ENCODE measurements at places on chromosomes 7 and 10.

DNA sequence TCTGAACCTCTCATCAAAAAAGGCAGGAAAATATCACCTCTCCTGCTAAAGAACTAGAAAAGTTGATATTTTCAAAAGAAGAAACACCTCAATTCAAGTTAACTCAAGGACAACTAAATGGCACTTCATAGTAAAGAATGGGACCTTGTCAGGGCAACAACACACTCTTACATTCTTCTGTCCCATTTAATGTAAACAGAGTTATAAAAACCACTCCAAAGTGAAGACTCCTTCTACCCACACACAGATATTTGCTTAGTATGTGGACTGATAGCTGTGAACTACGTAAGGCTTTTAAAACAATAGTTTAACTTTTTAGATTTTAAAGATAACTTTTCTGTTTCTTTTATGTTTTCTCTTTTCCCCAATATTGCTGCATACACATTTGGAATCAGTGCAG, 118.3 kb downstream of the ZNF37A start:
- DNase-seq: no peak

GRCh38 chr10:38043516-38043915, 33.0 kb downstream of the ZNF33A start:
- DNase-seq: no peak

DNA sequence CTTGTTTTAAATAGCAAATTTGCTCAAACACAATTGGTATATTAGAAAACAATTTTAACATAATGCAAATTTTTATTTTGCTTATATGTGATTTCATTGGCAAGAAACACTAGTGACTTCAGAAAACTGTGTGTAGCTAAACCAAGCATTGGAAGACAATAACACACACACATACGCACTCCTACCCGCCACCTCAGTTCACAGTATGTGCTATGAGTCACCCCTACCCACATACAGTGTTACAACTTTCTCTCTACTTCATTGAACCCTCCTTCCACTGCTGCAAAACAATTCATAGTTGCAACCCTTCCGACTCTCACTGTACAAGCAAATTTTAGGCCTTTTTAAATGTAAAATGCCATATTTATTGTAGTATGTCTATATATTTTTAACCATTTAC, 119.9 kb upstream of the THSD7A start:
- no peak for DNase-seq

DNA sequence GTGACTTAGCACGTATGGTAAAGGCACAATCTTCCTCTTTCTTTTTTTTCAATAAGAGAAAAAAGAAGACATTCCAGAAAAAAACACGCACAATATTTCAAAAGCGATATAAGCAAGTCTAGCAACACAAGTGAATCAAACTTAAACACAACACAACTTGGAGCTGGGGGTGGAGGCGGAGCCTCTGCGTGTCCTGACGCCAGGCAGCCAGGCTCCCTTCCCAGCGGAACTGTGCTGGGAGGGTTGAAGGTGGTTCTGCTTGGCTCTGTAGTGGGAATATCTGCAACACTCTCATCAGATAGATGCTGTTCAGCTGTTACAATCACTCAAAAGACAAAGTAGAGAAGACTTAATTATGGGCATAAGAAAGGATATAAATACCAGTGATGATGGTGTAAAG, 211.4 kb downstream of the WDR37 start:
- no peak for DNase-seq

GRCh38 chr7:157270060-157270444, 66.8 kb upstream of the DNAJB6 start:
- no peak for DNase-seq

GRCh38 chr10:32954080-32954479, 4.0 kb downstream of the ITGB1 start:
- no peak for DNase-seq

DNA sequence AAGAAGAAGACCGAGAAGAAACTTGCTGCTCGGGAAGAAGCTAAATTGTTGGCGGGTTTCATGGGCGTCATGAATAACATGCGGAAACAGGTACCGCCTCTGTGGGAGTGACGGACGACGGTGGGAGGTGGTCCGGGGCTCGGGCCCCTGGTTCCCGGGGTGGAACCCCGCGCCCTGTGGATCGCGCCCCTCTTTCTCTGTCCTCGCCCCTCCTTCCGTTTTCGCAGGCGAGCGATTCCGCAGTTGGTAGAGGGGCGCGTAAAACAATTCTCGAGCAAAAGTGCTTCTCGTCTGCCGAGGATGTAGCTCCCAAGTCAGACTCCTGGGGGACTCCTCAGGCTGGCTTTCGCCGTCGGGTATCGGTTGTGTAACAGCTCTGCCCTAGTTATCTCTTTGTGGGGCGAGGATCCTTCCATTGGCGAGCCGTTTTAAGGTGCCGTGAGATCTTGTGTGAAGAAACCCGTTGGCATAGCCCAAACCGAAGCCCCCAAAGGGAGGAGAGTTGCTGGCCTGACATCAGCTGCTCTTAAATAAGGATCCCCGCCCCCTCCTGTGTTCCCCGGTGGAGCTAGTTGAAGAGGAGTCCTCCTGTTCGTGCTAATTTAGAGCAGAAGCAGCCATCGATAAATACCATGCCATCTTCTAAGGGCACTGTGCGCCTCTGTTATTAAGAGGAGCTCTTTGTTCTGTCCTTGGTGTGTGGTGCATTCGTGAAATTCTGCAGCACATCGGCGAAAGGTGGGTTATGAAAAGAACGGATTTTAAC, 655 bp downstream of the KLHL7 start:
- DNase-seq: peak; percentile 58

DNA sequence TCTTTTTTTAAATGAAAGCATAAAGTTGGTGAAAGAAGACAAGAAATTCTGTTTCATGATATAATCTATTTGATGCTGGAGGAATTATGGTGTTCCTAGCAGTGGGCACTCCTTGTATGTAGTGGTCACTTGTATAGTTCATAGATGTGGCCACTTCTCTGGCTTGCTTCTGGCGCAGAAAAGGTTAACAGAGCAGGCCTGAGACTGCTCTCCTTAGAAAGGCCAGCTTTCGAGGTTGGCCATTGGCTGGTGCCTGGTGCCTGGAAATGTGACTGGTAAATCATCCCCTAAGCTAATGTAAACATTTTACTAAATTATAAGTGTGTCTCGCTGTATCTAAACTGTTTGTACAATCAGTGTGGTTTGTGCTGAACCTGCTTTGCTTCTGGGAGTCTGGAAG, 276.1 kb downstream of the PHTF2 start:
- DNase-seq: no peak

Measured in suppressor macrophage treated with lipopolysaccharide for 1 hour (primary cell).